ENCODE measurements at places on chromosomes 7 and 10. TPM values are rescaled to one million over a fixed set of nuclear protein-coding genes. Genes with fewer than 3 reads are reported as not detected.

- no peak for DNase-seq
These were observed 15.4 kb downstream of the GSDME start for GRCh38 chr7:24741679-24742505.

DNA sequence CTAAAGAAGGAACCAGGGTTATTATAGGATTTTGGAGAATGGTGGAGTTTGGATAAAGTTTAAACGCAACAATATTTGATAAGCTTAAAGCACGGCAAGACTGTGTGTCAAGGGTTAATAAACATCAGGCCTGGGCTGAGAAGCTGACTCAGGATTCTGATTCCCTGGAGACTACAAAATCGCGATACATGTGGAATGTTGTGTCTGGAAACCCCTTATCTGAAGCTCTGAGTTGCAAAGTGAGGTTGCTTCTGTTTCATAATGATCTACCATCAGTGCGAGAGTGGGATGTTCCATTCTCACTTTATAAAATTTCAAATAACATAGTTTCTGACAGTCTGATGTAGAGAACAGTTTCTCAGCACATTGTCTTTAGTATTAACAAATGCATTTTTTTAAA is 7.8 kb downstream of the C1GALT1 start:
- no peak for DNase-seq

- no peak for DNase-seq
These were observed 553.3 kb downstream of the INHBA start for GRCh38 chr7:41149576-41149975.

DNA sequence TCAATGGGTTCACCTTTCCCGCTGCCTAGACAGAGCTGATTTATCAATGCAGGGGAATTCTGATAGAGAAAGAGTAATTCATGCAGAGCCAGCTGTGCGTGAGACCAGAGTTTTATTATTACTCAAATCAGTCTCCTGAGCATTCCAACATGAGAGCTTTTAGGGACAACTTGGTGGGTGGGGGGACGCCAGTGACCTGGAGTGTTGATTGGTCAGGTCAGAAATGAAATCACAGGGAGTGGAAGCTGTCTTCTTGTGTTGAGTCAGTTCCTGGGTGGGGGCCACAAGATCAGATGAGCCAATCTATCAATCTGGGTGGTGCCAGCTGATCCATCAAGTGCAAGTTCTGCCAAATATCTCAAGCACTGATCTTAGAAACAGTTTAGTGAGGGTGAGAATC is 99.0 kb upstream of the CAV2 start:
- no peak for DNase-seq

GRCh38 chr10:46019569-46020343 is 10.7 kb downstream of the NCOA4 start:
- DNase-seq: peak; percentile 24

CYTH3 gene
- total RNA-seq: 0.74 TPM

FEZF1 gene
- total RNA-seq: not detected

CHAT gene
- total RNA-seq: not detected

PTPRN2 gene
- 2.7 TPM for total RNA-seq

OPN4 gene
- total RNA-seq: not detected

SPDYE6 gene
- total RNA-seq: not detected

IKZF5 gene
- 14.3 TPM for total RNA-seq

PRSS37 gene
- total RNA-seq: not detected
